Ammon's horn (tissue), 1 donor: ENCODE measurements at places on chromosomes 2 and 18.

DNA sequence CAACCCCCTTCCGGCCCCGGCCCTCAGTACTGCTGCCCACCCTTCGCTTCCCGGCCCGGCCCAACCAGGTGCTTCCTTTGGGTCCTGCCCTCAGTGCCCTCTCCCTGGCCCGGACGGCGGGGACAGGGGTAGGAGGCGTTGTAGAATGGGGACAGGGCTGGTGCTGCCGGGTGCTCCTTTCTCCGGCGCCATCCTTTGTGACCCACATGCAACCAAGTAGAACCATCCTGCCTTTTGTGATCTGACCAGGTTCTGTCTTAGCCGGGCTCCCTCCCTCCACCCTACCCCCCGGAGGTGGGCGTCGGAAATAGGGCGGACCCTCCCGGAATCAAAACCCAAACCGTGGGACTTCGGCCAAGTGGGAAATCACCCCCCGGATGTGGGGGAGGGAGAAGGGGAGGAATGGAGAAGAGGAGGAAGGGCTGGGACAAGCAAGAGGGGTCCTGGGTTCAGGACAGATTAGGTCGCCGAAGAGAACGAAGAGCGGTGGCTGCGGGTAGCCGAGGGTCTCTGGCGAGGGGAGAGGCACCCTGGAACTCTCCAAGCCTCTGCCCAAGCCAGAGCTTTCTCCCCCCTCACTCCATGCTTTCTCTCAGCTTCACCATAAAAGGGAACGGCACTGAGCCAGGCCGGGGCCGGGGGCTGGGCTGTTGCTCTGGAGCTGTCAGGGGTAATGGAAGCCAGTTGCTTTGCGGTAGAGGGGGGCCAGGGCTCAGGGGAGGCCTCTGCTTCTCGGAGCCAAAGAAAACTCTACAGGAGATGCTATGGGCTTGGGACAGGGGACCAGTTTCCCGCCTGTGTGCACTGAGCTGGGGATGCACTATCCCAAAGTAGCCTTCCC, 756 bp upstream of the OST4 start:
- DNase-seq: no peak

DNA sequence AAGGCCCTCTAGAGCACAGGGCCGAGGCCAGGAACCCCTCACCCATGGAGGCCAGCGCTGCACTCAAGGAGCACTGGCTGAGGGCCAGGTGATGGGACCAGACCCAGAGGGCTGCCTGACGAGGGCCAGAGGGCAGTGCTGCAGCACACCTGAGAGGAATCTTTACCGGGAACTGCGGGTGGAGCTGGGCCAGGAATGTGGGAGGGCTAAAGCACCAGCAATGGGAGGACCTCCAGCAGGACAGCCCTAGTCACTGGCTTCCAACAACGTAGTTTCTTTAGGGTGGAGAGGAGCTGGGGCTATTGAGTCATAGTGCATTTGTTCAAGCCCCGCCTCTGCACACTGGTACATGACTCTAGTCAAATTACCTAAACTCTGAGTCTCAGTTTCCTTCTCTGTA, 143.4 kb downstream of the TMEM17 start:
- DNase-seq: no peak

- no peak for DNase-seq
Measured at GRCh38 chr18:13465124-13465446, 246.5 kb downstream of the LDLRAD4 start.

- peak; percentile 49 for DNase-seq
Measured at GRCh38 chr18:57959278-57959677, 84.7 kb upstream of the NEDD4L start.

GRCh38 chr18:50162486-50163304, 32.3 kb downstream of the MYO5B start:
- DNase-seq: no peak

- no peak for DNase-seq
Measured at GRCh38 chr2:218981881-218982585, 3.0 kb downstream of the FEV start.

- no peak for DNase-seq
Measured at GRCh38 chr2:63661076-63661475, 72.3 kb downstream of the MDH1 start.

DNA sequence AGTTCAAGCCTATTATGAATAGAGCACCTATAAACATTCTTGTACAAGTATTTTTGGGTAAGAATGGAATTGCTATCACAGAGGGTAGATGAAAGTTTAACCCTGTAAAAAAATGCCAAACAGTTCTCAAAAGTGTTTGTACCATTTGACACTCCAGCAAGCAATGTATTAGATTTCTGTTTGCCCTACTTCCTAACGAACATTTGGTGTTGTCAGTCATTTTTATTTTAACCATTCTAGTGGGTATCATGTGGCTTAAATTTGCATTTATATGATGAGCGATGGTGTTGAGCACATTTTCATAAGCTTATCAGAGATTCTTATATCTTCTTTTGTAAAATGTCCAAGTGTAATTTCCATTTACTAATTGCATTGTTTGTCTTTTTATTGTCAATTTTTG, 608.2 kb upstream of the ACVR2A start:
- no peak for DNase-seq

- no peak for DNase-seq
Measured at GRCh38 chr2:133264989-133265401, 303.3 kb downstream of the NCKAP5 start.

- DNase-seq: no peak
Measured at GRCh38 chr2:42569883-42570282, 1.5 kb downstream of the MTA3 start.

GRCh38 chr18:3874581-3874980, 424.6 kb downstream of the TGIF1 start:
- no peak for DNase-seq

DNA sequence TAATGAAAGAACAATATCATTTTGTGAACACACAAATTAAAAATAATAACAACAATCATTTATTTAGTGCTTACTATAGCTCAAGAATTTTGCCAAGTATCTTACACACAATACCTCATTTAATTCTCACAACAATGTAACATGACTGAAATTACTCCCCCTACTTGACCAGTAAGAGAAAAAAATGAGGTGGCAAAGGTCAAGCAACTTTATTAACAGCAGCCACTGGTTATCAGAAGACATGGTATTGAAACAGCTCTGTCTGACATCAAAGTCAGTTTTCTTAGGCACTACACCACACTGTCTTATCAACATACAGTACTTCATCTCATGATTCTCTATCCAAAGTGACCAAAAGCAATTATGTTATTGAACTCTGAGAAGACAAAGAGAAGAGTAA, 389.4 kb downstream of the ZEB2 start:
- DNase-seq: no peak

- DNase-seq: no peak
Measured at GRCh38 chr2:142144547-142144946, 13.7 kb upstream of the LRP1B start.

DNA sequence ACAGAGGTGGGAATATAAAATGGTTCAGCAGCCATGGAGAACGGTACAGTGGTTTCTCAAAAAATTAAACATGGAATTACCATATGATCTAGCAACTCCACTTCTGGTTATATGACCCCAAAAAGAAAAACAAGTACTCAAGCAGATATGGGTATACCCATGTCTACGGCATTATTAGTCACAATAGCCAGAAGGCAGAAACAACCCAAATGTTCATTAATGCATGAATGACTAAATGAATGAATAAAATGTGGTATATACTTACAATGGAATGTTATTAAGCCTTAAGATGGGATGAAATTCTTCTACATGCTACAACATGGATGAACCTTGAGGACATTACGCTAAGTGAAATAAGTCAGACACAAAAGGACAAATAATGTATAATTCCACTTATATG, 266.8 kb upstream of the FBXO11 start:
- DNase-seq: no peak
